ENCODE measurements at places on chromosomes 3 and 15.

DNA sequence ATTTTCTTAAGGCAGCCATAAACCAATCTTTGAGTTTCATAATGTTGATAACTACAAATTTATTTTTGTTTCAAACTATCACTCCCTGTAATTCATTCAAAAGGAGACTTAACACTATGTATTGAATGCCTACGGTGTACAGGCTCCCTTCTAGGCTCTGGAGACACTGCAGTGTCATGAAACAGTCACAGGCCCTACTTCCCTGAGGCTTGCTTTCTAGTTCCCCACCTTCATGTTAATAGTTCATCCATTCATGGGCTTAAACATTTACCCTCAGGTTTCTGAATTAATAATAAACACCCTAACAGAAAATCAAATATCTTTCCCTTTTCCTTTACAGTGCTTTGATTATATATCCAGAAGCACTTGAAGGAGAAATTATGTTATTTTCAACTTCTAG is 168.7 kb downstream of the CHL1 start:
- no peak for DNase-seq

DNA sequence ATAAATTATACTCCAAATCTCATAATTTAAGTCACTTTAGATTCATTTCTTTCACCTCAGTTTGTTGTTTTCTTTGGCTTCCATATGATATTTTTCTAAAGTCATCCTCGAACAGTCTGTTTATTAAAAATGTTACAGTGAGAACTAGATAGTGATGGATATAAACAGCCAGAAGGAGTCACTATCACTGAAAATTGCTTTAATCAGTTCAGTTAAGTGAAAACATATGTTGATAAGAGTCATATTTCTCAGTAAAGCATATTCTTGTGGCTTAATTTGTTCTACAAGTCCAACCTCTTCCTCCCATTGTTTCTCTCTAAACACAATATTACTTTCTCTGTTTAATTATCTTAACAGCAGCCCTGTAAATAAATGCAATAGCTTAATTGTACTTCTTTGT is 427.5 kb upstream of the ALCAM start:
- DNase-seq = no peak

DNA sequence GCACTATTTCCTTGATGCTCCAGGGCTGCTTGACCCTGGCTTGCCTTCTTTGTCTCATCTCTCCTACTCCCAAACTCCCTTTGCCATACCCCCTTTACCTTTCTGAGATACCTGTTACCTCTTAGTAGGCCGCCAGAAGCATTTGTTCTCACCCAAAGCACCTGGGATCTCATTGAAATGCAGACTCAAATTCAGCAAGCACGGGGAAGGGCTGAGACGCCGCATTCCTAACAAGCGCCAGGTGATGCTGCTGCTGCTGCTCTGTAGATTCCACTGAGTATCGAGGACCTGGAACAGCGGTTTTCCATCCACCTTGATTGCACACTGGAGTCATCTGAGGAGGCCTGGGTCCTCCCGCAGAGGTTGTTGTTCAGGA is 91.8 kb downstream of the TMEM266 start:
- no peak for DNase-seq

DNA sequence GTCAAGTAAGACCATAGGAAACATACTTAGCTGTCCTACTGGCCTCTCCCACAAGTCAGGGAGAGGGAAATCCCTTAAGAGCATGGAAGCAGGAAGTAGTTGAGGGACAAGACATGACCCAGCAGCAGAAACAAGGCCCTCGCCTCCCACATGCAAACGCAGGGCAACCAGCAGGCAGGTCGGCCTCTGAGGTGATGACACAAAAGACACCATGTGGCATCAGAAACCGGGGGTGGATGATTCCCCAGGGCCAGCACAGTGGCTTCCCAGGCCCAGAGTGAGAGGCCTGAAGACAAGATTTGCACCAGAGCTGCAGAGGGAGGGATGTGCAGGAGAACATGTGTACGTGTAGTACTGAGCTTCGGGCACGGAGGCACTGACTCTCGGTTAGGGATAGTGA is 26.3 kb downstream of the PXYLP1 start:
- DNase-seq = no peak

DNA sequence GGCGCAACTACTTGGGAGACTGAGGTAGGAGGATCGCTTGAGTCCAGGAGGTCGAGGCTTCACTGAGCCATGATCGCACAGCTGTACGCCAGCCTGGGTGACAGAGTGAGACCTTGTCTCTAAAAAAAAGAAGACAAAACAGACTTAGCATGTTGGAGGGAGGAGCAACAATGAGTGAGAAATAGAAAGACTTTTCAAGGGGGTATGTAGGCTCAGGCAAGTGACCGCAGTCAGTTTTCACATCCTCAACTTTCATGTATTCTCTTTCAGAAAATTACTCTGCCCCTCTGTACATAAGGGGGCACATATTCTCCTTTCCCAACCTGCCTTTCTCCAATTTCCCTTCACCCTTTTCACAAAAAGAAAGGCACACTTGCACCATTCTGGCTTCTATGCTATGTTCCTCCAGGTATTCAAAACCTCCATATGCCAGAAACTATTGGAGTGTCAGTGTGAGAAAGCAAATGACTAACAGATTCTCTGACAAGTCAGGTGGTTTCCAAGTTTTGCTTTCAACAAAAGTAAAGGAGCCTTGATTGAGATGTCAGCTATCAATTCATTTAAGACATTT is 7.6 kb downstream of the NSUN3 start:
- DNase-seq = no peak

DNA sequence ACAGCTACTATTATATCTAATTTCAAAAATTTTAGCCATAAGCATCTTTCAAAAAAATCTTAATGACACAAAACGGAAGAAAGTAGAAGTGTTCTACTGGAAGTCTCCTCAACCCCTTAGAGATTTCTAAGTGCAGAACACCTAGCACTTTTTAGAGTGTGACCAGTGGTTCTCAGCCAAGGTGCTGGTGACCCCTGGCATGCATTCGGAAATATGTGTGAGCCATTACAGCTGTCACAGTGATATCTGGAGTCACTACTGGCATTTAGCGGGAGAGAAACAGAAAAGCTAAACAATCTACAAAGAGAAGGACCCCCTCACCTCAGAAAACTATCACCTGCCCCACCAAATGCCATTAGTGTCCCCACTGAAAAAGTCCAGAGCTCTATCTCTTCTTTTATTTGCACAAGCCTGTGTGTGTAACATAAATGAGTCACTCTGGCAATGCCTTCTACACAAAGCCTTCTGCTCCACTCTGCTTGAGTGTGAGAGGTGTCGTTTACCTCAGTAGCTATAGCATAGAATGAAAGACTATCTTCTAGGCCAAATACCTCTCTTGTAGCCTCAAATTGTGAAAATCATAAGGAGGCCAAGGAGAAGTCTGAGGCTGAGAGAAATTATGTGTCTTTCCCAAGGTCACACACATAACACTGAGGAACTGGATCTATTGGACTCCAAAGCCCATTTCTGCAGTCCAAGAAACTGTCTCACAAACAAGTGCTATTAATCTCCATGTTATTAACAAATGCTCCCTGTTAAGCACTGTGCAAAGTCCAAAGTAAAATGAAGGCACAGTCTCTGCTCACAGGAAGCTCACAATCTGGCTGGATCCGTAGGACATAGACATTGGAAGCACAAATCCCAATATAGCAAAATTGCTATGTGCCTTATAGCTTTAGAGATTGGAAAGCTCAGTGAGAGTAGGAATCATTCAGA is 28.5 kb upstream of the KCNMB2 start:
- DNase-seq = no peak

GRCh38 chr3:144636833-144637232 is 665.2 kb downstream of the DIPK2A start:
- DNase-seq = no peak

- no peak for DNase-seq
Measured at GRCh38 chr3:67437789-67438188, 216.6 kb downstream of the SUCLG2 start.

- no peak for DNase-seq
Measured at GRCh38 chr3:134029734-134030378, at the start of gene SLCO2A1. SLCO2A1 (minus strand) TSS chr3:134029925; CDS start chr3:134029802, 123 bp downstream.

GRCh38 chr15:22989576-22990477 is 9.7 kb upstream of the CYFIP1 start:
- no peak for DNase-seq

- DNase-seq = no peak
Measured at GRCh38 chr3:30607032-30607833, 832 bp downstream of the TGFBR2 start.

DNA sequence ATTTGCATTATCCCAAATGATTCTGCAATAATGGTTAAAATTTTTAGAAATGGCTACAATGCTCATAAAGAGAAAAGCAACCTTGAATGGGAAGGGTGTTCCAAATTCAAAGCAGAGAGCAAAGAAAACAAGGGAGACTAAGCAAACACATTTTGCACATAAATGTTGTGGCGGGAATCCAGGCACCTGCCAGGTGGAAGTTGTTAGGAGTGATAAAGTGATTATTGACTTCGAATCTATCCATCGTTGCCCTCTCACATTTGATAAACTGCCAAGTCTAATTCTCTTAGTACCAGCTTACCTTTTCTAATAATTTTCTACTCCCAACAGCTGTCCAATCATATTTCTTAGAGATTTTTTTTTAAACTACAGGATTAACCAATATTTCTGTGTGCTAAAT is 244.5 kb downstream of the CACNA2D3 start:
- no peak for DNase-seq

DNA sequence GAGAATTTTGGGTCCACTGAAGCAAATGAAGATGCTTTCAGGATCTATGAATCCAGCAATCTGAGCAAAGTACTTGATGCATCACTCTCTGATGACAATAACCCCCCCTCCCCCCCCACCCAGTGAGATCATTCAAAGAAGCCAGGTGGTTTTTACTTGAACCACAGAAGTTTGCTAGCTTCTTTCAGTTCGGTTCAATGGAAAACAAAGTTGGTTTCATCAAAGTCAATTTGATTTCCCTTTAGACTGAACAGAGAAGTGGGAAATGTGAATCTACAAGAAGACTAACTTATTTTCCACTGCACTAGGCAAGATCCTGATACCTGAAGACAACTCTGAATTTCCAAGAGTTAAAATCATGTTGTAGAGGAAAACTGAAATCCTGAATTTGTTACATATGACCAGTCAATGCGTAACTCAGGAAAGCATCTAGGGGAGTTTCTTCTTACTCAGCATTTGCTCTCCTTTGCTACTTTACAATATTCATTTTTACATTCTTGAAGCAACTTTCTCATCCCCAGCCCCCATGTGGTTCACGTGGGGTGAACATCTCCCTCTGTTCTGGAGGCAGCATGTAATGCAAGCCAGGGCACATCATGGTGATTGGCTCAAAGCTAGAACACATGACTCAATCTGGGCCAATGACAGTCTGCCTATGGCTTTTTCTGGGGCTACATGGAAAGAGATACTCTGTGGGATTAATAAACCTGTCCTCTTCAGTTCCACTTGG is 572.6 kb downstream of the FOXP1 start:
- DNase-seq = no peak

DNA sequence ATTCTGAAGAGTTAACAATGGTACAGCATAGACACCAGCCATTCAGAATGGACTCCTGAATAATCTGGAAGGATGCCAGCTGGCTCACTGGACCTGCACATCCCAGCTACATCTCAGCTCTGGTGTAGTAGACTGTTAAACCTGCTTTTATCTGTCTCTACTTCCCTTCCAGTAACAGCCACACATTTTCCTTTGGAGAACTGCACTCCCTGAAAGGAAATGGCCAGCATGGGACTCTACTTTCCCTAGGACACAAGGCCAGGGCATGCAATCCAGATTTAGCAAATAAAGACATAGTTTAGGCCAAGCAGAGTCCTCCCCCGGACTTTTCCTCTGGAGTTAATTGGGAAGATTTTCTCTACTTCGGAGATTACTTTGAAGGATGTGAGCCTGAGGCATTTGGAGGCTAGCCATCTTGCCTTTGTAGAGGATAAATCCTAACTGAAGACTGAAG is 82.7 kb upstream of the TCF12 start:
- DNase-seq = no peak

DNA sequence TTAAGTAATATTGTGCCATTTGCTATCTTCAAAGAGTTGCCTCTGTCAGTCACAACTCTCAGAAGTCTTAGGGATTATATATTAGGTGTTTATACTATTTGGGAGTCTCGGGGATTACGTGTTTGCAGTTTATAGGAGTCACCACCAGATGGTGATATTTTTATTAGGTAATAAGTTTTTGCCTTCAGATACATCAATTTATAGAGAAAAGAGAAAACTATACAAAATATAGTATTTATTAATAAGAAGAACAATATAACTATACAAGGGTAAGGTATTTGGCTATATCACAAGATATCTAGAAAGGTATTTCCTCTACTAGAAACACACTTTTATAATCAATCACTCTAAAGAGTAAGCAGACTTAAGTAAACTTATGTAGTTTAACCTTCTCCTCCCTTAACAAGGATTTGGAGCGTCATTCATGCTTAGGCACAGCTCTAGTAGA is 10.7 kb upstream of the DHX36 start:
- no peak for DNase-seq

DNA sequence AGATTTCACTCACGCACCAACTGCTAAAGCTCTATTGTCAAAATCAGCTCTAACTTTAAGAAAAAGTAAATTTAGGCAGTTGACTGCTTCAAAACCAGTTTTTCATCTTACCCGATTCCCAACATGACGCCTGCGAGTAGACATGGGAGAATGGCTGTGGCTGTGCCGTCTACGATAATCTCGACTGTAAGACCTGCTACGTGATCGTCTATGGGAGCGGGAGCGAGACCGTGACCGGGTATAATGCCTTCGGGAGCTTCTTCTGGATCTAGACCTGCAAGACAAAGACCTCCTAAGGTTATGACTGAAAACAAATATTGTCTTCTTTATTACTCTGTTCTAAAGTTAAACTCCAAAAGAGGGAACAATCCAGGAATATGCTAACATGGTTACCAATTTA is 12.5 kb downstream of the TRA2B start:
- DNase-seq = no peak

- no peak for DNase-seq
Measured at GRCh38 chr3:141342386-141342785, 25.9 kb upstream of the ZBTB38 start.

DNA sequence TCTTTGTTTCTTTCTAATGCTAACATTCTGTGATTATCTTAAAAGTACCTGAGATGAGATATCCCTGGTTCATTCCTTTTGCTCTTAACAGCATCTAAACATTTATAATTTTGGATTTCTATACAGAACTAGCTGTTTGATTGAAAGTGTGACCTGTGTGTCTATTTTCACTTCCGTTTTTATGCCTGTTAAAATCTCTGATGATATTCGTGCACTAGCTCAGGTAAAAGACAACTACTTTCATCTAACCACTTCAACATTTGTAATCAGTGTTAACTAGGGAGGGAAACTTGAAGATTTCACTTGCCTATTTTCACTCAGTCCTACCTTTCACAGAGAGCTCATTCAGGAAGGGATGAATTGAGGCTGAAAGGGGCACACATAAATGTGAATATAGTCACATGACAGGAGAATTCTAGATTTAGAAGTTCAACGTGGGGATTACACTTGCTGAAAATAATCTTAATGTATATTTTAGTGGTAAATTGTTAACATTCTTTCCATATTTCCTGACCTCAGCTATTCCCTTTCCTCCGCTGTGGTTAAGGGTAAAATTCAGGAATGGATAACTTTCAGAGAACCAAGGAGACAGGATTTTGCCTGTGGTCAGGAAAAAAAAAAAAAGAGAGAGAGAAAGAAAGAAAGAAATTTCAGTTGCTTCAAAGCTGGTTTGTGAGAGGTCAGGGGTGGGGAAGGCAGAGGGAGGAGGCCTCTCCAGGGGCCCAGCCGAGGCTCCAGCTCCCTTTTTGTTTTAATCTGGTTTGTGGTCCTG is 159.8 kb upstream of the TSC22D2 start:
- DNase-seq = no peak

All from NCI-H1048 (cell line).